LNCaP clone FGC (cell line): ENCODE measurements at places on chromosomes 2 and 18.

DNA sequence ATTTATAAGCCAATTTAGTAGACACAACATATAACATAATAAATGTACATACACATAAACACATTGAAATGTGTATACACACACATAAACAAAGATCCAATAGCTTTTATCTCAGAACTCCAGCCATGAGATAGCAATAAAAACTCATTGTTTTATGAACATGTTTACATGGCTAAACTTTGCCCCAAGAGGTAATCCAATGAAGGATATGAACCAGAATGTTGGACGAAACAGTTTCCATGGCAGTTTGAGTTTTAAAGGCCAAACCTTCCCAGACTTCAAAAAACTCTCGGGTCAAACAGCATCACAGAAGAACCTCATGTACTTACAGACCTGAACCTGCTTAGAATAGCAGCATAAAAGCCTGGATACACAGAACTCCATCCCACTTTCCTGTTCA, 97.2 kb upstream of the WDR75 start:
- DNase-seq = no peak

GRCh38 chr2:237405605-237406004, 8.4 kb downstream of the COL6A3 start:
- DNase-seq = no peak

GRCh38 chr2:240586919-240587800, 626 bp downstream of the CAPN10 start:
- no peak for DNase-seq

DNA sequence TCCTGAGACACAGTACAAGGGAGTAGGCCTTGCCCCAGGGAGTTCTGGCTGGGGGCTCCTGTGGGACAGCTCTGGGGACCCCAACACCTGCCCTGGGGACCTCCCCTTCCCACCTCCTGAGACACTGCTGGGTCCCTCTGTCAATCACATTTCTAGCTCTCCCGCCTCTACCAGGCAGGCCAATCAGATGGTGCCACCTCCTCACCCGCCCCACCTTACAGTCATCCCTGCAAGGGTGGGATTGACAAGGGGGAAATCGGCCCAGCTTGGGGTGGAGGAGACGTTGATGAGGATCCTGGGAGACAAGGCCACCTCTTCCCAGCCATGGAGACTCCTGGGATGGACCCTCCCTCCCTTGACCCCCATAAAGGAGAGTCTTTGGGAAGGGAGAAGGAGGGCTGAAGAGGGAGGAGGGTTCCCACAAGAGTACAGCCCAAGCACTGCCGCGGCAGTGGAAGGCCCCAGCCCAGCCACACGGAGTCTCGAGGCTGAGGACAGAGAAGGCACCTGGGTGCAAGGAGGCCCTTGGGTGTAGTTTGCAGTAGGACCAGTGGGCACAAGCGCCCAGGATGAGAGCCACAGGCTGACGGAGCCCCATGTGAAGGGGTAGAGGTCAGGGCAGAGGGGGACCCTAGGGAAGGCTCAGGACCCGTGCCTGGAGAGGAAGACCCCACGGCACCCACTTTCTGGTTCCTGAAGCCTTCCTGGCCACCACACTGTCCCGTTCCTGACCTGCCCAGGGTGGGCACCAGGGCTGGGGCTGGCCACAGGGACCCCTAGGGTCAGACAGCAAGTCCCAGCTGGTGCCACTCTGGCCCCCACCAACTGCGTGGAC, 109.9 kb upstream of the OTOS start:
- DNase-seq = no peak

DNA sequence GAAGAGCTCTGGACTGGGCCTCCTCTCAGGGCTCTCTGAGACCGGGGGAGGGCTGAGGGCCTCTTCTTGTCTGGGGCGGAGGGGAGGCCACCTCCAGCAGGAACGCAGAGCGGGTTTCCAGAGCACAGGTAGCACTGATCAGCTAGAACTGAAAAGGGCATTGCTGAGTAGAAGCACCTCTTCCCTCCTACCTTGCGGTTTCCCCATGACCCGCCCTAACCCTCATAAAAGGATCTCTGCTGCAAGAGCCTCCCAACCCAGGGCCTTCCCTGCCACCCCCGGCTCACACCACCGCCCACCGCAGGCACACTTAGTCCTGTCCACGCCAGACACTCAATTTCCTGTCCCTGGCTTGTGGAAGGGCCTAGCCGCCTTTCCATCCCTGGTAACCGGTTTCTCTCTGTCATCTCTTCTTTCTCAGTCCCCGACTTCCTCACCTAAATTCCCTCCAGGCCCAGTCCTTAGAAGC, 966 bp downstream of the ADCY3 start:
- peak; percentile 7 for DNase-seq

DNA sequence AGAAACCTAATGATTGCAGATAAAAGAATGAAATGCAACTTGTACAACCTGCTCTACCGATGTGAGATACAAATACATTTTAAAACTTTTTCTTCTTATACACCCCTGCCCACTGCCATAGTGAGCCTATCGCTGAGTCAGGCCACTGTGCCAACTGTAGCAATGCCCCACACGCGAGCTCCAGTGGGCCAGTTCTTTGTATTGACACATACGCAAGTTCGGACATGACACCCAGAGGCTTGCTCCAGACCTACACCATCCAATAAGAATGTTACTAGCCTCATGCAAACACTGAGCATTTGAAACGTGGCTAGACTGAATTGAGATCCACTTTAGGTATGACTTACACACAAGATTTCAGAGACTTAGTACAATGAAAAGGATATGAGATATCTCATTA, 340.1 kb downstream of the ARHGAP15 start:
- no peak for DNase-seq

DNA sequence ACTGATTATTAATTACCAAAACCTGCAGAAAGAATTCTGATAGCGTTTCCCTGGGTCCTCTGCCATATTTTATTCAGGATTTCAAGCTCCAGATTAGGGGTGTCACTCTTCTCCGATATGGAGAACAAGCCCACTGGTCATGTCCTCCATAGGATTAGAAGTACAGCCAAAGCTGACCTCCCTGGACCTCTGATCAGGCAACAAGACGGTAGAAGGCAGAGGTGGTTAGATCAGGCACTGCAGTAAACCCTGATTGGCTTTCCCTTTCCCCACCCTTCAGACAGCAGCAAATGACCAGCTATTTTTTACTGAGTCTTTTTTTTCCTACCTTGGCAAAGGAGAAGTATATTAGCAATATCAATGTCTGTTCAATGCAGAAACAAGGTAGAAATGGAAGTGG, 37.7 kb downstream of the SPC25 start:
- no peak for DNase-seq

DNA sequence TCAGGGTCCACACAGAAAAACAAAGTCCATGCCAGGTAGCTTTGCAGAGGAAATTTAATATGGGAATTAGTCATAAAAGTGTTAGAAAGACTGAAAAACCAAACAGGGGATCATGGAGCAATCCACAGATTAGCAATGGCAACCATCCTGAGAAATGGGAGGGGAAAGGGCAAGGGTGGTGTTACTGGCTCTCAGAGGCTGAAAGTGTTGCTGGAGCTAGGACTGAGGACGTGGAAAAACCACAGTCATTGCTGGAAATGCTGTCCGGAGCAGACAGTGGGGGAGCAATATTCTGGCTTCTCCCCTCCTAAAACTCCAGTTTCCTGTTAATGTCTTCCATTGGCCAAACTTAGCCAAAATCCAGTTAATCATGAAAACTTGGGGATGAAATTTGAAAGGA, 172.4 kb downstream of the ZBTB7C start:
- no peak for DNase-seq

DNA sequence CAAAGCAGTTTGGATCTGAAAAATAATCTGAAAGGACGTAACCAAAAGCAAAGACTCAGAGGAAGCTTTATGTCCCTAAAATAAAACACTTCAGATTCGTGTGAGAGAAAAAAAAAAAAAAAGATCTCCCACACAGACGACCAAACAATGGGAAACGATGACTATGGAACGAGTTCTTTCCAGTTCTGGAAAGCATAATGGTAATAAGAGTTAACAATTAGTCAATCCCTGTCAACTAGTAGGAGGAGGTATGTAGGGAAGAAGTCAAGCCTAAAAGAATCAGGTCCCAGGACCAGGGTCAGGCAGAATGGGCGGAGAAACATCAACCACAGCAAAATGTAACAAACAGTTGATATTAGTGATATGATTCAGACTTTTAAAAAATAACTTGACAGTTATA, 170.3 kb upstream of the SETBP1 start:
- DNase-seq = no peak

DNA sequence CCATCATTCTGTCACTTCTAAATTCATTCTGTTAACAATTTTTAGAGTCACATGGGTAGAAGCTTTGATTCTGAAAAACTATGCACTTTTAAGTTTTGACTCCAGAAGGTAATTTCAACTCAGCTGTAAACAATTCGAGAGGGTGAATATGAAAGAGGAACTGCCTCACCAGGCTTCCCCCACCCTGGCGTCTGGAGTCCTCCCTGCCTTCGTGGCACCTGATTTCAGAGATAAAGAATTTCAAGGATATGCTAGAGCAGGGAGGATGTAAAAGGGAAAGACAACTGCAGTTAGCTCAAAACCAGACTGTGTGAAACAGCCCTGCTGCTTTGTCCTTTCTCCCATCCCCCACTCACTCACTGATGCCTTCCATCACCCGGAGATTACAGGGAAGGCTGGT, 40.7 kb downstream of the ONECUT2 start:
- no peak for DNase-seq

GRCh38 chr2:118635891-118636290, 211.6 kb downstream of the EN1 start:
- no peak for DNase-seq

DNA sequence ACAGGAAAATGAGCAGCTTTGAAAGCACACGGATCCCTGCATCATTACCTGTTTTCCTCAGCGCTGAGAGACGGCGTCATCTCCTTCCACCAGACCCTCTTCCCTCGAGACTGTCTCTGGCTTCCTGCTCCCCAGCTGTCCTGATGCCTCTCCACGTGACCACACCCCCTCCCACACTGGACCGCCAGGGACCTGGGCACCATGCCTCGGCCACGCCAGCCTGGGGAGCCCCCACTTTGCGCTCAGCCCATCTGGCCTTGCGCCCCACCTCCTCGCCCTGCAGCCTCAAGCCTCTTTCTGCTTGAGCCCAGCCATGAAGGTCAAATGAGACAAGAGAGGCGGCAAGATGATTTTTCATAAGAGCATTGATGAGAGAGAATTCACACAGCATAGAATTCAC, 66.0 kb upstream of the ACKR3 start:
- no peak for DNase-seq

GRCh38 chr18:44735096-44735495, 54.4 kb downstream of the SETBP1 start:
- DNase-seq = no peak

- no peak for DNase-seq
Observed at GRCh38 chr2:128493880-128494279, 175.2 kb upstream of the HS6ST1 start.

DNA sequence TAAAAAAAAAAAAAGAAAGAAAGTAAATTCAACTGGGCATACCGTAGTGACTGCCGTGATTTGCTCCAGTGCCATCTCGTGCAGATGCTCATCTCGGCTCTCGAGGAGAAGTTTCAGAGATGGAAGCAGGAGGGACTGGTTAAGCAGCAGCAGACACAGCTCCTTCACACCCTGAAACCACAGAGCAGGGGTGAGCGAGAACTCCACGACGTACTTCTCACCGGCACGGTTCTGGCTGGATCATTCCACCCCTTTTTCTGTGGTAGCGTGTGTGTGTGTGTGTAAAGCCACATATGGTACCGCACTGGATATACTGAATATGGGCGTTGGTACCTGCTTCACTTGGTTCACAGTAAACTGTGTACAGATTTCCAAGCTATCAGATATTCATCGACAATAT, 382.2 kb downstream of the NBAS start:
- DNase-seq = no peak

- DNase-seq = no peak
Observed at GRCh38 chr2:237486819-237487448, at the start of gene MLPH. TSS of gene MLPH (plus strand) at chr2:237487251. CDS start at chr2:237493427, 6,176 bp downstream.

- no peak for DNase-seq
Observed at GRCh38 chr2:10267036-10267435, 35.7 kb upstream of the HPCAL1 start.

- DNase-seq = no peak
Observed at GRCh38 chr18:58300867-58301266, 256.8 kb downstream of the NEDD4L start.

DNA sequence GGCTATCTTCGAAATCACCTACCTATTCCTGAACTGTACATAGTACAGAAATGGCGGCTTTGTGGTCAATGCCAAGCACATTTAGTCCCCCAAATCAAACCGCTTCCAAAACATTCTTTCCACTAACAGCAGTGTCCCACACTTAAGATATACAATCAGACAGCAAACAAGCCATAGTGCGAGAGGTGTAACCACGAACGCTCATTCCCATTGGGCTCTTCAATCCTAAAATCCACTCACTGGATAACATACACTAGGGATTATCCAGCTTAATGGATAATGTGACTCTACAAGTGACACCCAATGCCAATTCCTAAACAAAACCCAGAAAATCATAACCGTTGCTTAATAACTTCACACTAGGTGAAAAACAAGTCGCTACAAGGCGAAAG, 2.0 kb downstream of the XPO1 start:
- DNase-seq = no peak

DNA sequence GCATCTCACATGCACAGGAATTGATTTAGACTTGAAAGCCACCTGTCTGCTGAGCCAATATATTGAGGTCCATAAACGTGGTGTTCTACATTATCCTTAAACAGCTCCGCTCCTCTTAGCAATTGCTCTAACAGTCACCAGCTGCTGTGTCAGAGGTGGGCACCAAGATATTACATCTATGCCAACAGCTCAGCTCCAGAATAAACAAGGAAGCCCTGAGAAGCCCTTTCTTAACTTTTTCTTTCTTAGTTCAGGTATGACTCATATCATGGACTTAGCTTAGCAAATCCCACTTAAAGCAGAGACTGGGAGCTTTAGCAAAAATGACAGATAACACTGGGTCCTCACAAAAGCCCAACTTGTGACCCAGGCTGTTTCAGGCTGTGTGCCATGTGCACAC, 436.6 kb downstream of the IRS1 start:
- no peak for DNase-seq

- no peak for DNase-seq
Observed at GRCh38 chr2:18299423-18300212, 260.8 kb downstream of the RDH14 start.

GRCh38 chr2:33812707-33813106, 213.6 kb upstream of the FAM98A start:
- no peak for DNase-seq

DNA sequence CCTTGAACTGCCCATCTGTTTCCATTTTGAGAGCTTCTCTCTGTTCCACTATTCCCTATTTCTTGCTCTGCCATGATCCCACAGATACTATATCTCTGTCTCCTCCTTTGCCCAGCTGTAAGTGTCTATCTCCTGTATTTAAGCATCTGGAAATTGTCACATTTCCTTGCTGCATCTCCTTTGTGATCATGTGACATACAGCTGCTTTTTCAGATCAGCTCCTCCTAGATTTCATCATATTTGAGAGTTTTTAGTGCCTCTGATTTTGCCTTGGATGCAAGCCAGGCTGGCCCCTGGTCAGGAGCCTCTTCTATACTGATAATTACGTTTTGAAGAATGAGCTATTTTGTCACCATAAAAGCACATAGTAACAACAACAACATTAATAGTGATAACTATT, 131.7 kb upstream of the TNP1 start:
- no peak for DNase-seq

- DNase-seq = no peak
Observed at GRCh38 chr2:189854940-189855339, 70.7 kb downstream of the PMS1 start.

GRCh38 chr2:114745700-114746099, 303.3 kb downstream of the DPP10 start:
- no peak for DNase-seq
